ENCODE measurements at places on chromosomes 2 and 18.

DNA sequence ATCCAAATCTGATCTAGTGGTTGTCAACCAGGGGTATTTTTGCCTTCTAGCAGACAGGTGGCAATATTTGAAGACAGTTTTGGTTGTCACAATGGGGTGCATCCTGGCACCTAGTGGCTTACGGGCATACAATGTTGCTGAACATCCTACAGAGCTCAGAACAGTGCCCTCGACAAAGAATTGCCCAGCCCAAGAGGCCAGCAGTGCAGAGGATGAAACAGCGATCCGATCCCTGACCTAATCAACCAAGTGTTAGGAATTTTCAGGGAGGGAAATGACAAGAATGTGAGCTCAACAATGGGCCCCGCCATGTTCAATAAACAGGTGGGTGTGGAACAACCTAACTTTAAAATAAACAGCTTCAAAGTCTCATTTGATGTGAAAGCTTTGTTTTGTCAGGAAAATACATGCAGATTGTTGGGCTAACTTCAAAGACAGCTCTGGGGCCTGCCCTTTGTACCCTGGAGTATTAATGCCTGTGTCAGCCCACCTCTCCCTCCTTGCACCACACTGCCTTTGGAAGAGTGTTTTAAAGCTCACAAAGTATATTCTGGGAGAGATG is 22.5 kb upstream of the SCYGR5 start:
- no peak for DNase-seq

- no peak for DNase-seq
Measured at GRCh38 chr18:64185987-64186386, 37.1 kb upstream of the LINC00305 start.

GRCh38 chr2:17752892-17753802 is 463 bp downstream of the SMC6 start:
- DNase-seq, result peak; percentile 66

DNA sequence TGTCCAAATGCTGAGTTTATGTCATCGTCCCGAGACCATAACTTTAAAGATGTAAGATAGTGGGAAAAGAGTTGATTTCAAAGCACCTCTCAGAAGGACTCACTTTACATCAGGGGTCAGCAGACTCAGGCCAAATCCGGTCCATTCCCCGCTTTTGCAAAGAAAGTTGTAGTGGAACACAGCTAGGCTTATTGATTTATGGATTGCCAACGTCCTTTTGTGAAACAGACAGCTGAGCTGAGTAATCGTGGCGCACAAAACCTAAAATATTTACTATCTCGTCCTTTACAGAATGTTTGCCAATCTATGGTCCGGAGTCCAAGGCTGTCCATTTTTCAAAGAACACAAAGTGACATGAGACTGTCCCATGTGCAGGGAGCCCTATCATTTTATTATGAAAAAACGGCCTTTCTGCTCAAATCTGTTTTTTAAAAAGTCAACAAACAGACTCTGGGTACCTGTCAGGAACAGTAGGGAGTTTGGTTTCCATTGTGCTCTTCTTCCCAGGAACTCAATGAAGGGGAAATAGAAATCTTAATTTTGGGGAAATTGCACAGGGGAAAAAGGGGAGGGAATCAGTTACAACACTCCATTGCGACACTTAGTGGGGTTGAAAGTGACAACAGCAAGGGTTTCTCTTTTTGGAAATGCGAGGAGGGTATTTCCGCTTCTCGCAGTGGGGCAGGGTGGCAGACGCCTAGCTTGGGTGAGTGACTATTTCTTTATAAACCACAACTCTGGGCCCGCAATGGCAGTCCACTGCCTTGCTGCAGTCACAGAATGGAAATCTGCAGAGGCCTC is at the start of gene IL1RN:
IL1RN (plus strand) TSS at position 754 of the 801 bp plus-strand sequence; CDS start at position 781, 27 bp downstream.
- peak; percentile 75 for DNase-seq

- no peak for DNase-seq
Measured at GRCh38 chr2:73176205-73176880, 26.0 kb upstream of the NOTO start.

GRCh38 chr2:85164145-85164569 is 31.0 kb downstream of the TCF7L1 start:
- no peak for DNase-seq

- no peak for DNase-seq
Measured at GRCh38 chr2:134278553-134278952, 24.7 kb downstream of the MGAT5 start.

DNA sequence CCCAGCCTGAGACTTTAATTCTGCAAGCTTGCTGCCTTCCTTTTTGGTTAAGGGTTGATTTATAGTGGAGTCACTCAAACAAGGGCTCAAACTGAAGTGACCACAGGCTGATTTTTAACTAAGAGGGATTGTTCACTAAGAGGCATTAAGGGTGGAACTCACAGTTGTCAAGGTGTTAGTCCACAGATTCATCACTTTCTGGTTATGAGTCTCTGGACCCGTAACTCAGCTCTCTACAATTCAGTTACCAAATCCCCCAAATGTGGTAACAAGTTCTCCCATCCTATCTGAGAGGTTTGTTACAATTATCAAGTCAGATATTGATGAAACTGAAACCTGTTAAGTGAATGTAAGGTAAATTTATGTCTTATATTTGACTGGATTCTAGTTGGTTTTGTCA is 185.9 kb upstream of the KLHL14 start:
- no peak for DNase-seq

DNA sequence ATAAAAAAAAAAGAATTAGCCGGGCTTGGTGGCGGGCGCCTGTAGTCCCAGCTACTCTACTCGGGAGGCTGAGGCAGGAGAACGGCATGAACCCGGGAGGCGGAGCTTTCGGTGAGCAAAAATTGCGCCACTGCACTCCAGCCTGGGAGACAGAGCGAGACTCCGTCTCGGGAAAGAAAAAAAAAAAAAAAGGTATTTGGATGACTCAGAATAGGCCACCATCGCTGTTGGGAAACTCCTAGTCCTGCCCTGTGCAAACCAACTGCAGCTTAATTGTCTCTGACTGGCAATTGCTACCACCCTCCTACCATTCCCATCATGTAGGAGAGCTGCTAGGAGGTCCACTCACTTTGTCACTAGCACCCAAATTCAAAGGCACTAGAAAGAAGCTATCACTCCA is 43.5 kb downstream of the ATP8B1 start:
- DNase-seq, result no peak

DNA sequence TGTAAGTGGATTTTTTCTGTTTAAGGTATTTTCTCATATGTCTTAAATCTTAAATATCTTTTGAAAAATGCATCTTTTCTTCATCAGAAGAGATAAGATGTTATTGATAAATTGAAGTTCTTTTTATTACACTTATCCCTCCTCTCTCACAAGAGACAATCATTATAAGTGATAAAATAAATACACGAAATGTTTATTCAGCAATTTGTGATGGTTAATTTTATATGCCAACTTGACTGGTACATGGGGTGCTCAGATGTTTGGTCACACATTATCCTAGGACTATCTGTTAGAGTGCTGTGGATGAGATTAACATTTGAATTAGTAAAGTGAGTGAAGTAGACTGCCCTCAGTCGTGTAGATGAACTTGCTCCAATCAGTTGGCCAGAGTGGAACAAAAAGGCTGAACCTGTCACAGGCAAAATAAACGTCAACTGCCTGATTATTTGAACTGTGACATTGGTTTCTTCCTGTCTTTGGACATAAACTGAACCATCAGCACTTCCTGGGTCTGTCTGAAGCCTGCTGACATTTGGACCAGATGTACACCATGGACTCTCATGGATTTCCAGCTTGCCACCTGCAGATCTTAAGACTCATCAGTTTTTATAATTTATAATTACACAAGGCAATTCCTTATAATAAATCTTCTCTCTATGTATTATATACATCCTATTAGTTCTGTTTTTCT is 1126.7 kb downstream of the LRP1B start:
- no peak for DNase-seq

DNA sequence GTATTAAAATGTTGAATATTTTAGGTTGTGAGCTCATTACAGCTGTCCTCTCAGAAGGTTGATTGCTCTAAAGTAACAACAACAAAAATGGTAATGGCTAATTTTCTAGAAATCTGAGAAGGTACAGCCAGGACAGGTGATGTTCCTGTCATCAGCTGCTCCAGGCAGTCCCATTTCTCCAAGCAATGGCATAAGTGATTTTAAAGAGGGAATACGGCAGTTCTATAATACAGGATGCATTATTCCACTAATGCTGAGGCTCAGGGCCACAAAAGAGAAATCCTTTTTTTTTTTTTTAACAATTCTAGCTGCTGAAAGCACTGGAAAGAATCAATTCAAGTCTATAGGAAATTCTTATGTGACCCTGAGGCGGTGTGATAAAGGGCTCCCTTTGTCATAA is 199.9 kb downstream of the PMAIP1 start:
- no peak for DNase-seq

GRCh38 chr2:30732876-30733275 is 74.4 kb downstream of the CAPN13 start:
- DNase-seq, result no peak

DNA sequence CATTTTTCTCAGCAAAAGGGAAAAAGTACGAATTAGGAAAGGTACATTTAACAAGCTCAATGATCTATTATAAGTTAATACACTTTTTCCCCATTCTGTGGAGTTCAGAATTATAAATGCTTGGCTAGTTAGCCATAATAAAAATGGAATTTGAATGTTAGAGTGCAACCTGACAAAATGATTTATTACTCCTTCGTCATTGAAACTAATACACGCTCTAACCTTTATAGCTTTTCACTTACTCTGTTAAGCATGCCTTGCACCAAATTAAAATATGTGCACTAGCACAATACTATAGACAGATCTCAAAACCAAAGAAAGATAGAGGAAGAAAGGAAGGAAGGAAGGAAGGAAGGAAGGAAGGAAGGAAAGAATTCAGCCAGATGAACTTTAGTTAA is 46.1 kb upstream of the FRZB start:
- no peak for DNase-seq

GRCh38 chr2:69225933-69226332 is 161.1 kb downstream of the GFPT1 start:
- DNase-seq, result no peak

- no peak for DNase-seq
Measured at GRCh38 chr2:72198532-72199241, 51.0 kb upstream of the CYP26B1 start.

DNA sequence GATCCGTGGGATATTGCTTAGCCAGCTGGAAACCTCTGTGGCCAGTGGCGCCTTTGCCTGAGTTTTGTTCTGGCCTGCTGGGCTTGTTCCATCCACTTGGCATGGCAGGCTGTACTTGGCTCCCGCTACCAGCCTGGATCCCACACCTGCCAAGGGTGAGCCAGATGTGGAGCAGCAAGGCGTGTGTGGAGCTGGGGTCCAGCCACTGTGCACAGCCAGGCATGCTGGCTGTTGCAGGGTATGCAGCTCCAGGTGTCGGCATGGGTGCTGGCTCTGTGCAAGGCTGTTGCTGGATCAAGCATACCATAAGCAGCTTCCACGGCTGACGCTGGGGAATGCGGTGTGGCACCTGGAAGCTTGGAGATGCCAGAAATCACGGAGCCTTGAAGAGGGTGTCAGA is 34.5 kb downstream of the PTPN4 start:
- DNase-seq, result no peak

- DNase-seq, result no peak
Measured at GRCh38 chr2:23681356-23682140, 245.4 kb downstream of the ATAD2B start.

GRCh38 chr2:38170067-38170466 is 94.1 kb upstream of the CYP1B1 start:
- no peak for DNase-seq

DNA sequence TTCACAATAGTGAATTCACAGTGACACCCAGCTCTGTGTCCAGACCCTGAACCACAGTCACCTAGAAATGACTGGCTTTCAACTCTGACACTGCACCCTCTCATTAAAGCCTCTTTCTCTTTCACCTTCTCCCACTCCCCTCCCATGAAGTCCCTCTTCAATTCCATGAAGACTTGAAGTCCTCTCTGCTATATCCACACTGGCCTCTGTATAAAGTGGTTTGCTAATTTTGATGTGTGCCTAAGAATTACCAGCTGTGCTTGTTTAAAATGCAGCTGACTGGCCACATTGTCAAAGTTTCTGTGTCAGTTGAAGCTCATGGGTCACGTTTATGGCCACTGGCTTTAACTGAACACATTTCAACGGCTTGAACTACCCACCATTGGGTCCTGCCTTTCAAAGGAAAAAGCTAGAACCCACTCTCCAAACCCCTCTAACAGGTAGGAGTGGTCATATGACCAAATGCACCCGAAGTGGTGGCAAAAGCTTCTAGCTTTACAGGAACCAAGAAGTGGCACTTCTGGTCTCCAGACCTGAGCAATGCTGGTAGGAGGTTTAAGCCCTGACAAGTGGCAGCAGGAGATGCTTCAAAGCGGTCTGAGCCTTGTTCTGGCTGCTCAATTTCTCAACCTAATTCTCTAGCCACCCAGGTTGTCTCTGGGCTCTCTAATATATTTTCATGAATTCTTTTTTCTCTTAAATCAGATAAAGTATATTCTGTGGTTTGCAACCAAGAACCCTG is 34.2 kb downstream of the B4GALT6 start:
- no peak for DNase-seq

DNA sequence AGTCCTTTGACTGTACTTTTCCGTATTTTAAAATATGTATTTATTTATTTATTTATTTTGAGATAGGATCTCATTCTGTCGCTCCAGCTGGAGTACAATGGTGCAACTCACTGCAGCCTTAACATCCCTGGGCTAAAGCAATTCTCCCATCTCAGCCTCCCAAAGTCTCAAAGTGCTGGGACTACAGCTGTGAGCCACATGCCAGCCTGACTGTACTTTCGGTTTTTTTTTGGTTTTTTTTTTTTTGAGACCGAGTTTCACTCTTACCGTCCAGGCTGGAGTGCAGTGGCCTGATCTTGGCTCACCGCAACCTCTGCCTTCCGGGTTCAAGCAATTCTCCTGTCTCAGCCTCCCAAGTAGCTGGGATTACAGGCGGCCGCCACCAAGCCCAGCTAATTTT is 28.9 kb upstream of the CCNYL1 start:
- no peak for DNase-seq

DNA sequence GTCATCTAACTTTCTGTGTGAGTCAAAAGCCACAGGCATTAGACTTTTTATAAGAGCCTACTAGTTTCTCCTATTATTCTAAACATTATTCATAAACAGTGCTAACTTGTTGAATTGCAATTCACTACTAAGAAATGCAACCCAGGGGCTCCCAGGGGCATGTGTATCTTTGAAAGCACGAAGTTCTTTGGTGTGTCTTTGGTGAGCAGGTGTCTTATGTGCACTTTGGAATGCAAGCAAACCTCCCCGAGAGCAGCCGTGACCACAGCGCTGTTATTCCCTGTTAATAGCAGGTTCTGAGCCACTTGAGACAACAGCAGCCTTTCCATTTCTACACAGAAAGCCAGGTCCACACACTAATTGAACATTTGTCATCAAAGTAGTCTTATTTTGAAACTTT is 123.5 kb downstream of the PRKRA start:
- no peak for DNase-seq

DNA sequence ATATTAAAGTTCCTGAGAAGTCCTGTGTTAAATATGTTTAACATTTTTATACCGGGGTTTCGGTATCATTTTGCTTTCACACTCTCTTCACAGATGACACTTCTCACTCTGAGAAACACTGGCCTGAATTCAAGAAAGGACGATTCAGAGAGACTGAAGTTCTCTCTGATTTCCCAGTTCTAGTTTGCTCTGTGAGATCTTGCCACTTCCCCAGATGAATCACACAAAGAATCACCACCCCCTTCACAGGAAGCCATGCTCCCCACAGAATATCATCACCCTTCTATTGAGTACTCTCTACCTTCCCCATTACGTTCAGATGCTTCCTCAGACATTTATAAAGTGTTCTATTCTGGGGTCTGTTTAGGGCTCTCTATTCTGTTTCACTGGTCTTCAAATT is 16.1 kb upstream of the CD207 start:
- DNase-seq, result peak; percentile 73

- no peak for DNase-seq
Measured at GRCh38 chr18:47830772-47831171, 99.7 kb downstream of the SMAD2 start.
